ENCODE measurements at places on chromosomes 1 and 21.

- no peak for DNase-seq
Measured at GRCh38 chr21:44332383-44332782, 6.8 kb downstream of the CFAP410 start.

DNA sequence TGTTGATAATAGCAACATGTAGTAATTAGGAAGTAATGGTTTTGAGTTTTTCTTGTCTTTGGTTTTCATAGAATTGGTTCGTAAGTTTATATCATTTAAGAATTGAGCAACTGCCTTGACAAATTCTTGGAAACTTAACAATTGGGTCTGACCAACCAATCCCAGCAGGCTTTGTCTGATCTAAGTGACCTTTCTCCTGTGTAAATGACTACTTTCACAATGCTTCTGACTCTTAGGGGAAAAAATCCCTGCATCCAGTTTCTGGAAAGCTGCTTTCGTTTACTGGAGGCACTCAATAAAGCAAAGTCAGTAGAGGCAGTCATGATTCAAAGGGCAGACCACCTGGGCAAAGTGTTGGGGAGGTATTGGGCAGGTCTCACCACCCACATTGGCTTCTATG lies 303.6 kb upstream of the FAM78B start:
- no peak for DNase-seq

DNA sequence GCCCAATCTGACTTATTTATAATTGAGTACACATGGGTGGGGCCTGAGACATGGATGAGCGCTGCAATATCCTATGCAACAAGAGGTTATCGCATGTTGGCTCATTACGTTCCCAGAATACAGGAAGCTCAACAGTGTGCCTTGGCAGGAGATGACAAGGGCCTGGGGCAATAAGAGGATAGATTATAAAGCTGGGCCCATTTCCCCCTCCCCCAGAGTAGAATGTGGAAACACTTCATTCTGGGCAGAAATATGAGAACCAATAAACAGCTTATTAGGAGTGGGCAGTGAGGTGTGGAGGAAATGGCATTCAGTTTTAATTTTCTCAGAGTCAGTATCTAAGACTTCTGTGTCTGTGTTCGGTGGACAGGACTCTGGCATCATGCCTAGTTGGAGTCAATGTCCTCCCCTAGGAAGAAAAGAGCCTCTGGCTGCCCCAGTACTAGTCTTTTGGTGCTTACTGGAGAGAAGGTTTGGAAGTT lies 92.8 kb downstream of the PIK3R3 start:
- DNase-seq = no peak

- no peak for DNase-seq
Measured at GRCh38 chr1:230010603-230011332, 56.3 kb upstream of the GALNT2 start.

DNA sequence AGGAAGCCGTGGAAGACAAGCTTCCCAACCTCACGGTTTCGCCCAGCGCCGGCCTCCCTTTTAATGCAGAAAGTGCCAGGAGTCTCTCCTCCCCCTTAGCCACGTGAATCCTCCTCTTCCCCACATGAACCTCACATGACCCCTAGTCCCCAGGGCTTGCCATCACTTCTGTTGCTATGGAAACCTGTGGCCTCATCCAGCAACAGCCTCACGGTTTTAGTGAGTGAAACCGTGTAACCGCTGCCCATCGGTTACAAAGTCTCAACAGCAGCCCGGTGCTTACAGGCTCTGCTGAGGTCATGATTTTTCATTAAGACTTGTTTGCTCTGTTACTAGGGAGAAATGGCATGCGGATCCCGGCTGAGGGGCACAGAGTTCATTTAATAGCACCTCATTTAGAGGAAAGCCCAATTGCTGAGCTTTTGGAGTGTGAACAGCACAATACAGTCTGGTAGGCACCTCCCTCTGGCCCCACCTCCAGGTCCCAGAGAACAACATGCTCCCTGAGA lies 143.2 kb upstream of the BACE2 start:
- DNase-seq = no peak

DNA sequence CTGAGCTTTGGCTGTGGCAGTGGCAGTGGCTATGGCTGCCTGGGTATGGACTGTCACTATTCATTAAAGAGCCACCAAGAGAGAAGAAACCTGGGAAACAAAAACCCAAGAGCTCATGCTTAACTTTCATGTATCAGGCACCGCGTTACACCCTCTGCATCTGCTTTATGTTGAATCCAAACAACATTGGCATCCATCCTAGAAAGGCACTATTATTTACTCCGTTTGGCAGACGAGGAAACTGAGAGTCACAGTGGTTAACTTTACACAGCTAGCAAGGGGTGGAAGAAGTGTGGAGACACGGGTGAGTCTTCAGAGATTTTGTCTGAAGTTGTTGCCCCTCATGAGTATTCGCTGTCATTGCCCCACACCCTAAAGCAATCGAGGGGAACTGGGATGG lies 63.8 kb downstream of the PLXNA2 start:
- no peak for DNase-seq

DNA sequence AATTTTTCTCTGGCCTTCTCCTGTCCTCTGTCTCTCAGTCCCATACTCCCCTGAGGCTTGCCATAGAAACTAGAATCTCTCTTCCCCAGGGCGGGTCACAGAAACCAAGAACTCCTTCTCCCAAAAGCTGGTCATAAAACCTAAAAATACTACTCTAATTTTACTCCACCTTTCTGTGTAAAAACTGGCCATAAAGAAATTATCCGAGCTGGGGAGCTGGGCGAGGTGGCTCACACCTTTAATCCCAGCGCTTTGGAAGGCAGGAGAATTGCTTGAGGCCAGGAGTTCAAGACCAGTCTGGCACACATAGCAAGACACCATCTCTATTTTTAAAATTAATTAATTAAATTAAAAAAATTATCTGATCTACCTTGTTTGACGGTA lies 3.0 kb downstream of the ALG14 start:
- no peak for DNase-seq

- DNase-seq = no peak
Measured at GRCh38 chr1:30891227-30891552, 17.4 kb downstream of the SDC3 start.
